ENCODE measurements at places on chromosomes 11 and 22.

- DNase-seq: no peak
These were observed 1540.9 kb upstream of the RAG2 start for GRCh38 chr11:38138972-38139371.

- DNase-seq: no peak
These were observed at the start of gene SYNGR1 for GRCh38 chr22:39349967-39350726. TSS of gene SYNGR1 (plus strand) at chr22:39349991. CDS start at chr22:39350011, 20 bp downstream.

DNA sequence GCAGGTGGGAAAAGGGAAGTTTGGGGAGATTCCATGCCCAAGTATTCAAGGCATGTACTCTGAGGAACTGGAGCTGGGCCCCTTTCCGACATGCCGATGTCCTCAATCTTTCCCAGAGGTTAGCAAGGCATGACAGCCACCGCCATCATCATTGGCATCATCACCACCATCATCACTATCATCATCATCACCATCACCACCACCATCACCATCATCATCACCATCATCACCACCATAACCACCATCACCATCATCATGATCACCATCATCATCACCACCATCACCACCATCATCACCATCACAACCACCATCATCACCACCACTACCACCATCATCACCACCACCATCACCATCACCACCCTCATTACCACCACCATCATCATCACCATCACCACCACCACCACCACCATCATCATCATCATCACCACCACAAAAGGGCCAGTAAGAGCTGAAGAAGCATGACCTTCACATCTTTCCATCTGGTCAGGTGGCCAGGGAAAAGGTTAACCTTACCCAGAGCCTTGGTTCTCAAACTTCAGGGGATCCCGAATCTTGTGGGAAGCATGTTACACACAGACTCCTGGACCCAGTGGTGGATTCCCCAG lies 25.8 kb downstream of the PHF21B start:
- DNase-seq: no peak

DNA sequence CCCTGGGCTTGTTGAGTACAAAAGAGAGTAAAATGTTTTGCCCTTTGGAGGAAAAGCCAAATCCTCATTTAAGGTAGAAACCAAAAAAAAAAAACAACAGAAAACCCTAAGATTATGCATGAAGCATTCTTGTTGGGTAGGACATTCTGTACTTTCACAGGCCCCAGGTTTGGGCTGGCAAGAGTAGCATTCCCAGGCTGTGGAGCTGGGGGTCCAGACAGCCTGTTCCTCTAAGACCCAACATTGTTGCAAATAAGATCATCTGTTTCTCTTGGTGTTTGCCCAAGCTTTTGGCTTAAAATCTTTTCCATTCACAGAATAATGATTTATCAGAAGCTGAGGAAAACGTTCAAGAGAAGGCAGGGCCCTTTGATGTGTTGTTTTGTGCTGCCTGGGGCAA lies 123.8 kb downstream of the MICAL2 start:
- DNase-seq: no peak

DNA sequence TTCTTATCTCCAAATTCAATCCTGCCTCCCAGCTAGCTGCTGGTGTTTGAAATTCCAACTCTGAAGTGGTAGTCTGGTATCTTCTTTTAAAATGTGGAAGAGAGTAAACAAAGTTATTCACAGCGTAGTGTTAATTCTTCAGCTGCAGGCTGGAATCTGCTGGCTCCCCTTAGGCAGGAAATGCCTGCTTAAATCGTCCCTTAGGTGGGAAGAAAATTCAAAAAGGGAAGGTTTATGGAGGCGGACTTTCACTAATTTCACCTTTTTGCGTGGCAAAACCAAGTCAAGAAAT lies 439.0 kb upstream of the CCDC90B start:
- DNase-seq: no peak

GRCh38 chr11:61730240-61730994 lies 22.0 kb upstream of the MYRF start:
- peak; percentile 94 for DNase-seq

- DNase-seq: no peak
These were observed 33.9 kb downstream of the TSPAN4 start for GRCh38 chr11:876545-876944.

DNA sequence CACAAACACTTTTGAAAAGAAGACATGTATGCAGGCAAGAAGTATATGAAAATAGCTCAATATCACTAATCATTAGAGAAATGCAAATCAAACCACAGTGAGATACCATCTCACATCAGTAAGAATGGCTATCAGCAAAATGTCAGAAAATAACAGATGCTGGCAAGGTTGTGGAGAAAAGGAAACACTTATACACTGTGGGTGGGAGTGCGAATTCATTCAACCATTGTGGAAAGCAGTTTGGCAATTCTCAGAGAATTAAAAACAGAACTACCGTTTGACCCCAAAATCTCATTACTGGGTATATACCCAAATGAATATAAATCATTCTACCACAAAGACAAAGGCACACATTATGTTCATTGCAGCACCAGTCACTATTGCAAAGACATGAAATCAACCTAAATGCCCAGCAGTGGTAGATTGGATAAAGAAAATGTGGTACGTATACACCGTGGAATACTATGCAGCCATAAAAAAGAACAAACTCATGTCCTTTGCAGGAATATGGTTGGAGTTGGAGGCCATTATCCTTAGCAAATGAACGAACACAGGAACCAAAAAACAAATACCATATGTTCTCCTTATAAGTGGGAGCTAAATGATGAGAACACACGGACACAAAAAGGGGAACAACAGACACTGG lies 18.5 kb downstream of the MMP13 start:
- DNase-seq: no peak

DNA sequence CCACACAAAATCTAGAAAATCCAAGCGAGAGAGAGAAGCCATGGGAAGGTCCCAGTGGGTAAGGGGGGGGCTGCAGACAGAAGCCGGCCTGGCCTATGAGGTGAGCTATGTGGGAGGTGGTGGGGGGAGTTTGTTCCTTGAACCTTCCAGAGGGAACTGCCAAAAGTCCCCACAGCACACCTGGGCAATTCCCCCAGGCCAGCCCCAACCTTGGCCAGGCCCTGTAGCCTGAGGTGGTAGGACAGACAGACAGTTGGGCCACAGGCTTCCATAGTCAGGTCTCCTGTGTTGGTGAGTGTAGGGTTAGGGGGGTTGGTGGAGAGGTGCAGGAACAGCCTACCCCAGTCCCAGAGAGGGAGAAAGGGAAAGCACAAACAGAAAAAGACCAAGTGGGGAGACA lies 39.0 kb downstream of the LMO1 start:
- no peak for DNase-seq

DNA sequence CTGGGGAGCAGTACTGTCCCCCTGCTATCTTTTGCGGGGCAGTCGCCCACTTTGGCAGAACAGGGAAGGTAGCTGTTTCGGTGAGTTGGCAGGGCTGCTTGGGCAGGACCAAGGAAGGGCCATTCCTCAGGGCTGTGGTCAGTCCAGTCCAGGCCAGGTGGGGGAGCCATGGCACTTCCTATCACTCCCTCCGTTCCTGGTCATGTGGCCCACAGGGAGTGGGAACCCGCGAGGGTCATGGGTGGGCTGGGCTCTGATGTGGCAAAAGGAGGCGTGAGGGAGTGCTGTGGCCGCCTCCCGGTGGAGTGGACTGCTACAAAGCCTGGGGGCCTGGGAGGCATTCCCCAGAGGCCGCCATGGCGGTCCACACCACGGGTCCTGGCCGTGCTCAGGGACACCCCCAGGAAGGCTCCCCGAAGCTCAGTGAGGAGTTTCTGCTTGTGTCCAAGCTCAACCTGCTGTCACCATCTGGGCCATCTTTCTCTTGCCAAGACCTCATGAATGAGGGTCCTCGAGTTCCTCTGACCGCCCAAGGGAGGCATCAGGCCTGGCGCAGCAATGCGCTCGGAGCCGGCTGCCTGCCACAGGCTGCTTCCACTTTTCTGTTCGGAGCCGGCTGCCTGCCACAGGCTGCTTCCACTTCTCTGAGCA lies 11.9 kb downstream of the CHID1 start:
- no peak for DNase-seq

GRCh38 chr22:35023692-35024363 lies 42.1 kb upstream of the ISX start:
- DNase-seq: peak; percentile 25

DNA sequence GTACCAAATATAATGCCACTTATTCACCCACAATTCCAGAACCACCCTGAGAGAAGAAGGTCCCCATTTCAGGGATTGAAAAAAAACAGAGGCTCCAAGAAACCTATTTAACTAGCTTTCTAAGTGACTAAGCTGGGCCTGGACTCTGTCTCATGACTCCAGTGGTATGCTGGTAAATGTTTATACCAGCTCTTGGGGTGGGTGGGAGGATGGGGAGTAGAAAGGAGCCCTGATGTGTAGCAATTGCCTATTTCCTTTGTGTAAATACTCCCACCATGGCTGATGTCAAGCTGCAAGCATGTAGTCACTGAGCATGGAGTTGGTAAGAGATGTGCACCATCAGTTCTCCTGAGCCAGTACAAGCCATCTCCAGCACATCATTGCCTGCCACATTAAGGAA lies 2.8 kb downstream of the PRG3 start:
- no peak for DNase-seq
